ENCODE measurements at places on chromosomes 3 and 15. TPM values are rescaled to one million over a fixed set of nuclear protein-coding genes. Genes with fewer than 3 reads are reported as not detected.

SHISA5 gene
- 43.4 TPM for total RNA-seq

C3orf20 gene
- 0.37 TPM for total RNA-seq

LYZL4 gene
- total RNA-seq: not detected

FBN1 gene
- total RNA-seq: 384 TPM

LDHAL6B gene
- not detected for total RNA-seq

DGKG gene
- 13.4 TPM for total RNA-seq

DNASE1L3 gene
- not detected for total RNA-seq

IMPG2 gene
- total RNA-seq: 2.3 TPM

PRC1 gene
- total RNA-seq: 25.8 TPM

STAB1 gene
- total RNA-seq: 295 TPM

FANCD2OS gene
- total RNA-seq: not detected

CAMP gene
- 0.92 TPM for total RNA-seq

DNA sequence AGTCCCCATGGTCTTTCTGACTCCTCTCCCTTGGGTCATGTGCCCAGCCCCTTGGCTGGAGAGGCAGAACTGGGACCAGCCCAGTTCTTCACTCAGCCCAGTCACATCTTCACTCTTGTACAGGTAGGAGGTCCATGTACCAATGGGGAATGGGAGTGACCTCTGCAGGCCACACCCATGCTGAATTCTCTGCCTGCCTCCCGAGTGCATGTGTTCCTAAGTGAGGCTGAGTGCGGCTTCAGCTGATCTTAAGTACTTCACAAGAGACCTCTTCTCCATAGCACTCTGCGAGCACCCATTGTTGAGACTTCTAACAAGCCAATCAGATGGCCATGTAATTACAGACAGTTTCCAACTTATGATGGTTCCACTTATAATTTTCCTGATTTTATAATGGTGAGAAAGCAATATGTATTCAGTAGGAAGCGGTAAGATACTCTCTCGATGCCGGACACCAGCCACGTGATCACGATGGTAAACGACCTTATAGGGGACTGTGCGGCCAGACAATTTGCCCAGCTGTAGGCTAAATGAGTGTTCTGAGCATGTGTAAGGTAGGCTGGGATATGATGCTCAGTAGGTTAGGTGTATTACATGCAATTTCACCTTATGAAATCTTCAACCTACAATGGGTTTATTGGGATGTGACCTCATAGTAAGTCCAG, 112.1 kb downstream of the KLF13 start:
- DNase-seq: no peak

DNA sequence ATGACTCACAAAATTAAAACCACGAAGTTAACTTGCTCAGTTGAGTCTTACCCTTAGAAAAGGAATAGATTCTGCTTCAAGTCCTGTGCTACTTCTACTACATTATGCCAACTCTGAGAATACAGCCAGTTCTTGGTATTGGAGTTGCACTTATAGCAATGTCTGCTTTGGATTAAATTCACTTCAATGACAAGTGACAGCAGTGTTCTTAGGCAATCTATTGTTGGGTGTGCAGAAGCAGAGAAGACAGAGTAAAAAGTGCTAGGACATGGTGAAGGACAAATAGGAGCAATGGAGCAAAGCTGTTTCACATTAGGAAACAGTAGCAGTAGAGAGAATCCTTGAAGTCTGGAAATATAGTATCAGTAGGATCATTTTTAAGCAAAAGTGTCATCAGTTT, 713.1 kb downstream of the SI start:
- no peak for DNase-seq

DNA sequence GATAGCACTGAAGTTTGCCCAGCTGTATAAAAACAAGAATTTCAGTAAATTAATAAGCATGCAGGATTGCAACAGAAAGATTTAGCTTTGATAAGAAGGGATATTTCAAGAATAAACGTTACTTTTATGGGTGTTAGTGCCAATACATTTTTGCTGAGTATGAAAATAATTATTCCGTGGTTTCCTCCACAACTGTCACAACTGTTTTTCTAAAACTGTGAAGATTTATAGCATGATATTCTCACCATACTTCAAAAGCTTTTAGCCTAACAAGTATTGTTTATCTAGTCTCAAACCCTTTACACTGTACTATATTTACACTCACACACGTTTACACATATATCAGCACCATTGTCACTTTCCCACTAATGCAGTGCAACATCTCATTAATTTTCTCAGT, 200.5 kb downstream of the TPRG1 start:
- DNase-seq: no peak

- DNase-seq: no peak
These were observed 82.8 kb downstream of the SEC22A start for GRCh38 chr3:123284399-123285010.

DNA sequence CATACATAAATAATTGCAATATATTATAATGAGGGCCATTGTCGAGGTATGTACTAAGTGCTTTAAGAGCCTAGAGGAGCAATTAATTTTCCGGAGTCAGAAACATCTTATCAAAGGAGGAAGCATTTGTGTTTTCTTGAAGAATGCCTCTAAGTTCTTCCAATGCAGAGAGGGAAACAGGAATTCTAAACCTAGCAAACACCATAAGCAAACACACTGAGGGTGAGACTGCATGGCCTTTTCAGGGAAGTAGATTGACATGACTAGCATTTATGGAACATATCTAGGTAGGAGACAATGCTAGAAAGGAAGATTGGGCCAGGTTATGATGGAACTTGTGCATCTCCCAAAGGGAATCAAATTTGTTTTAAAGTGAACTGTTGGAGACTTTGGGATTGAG, 7.2 kb upstream of the PLCL2 start:
- DNase-seq: no peak

DNA sequence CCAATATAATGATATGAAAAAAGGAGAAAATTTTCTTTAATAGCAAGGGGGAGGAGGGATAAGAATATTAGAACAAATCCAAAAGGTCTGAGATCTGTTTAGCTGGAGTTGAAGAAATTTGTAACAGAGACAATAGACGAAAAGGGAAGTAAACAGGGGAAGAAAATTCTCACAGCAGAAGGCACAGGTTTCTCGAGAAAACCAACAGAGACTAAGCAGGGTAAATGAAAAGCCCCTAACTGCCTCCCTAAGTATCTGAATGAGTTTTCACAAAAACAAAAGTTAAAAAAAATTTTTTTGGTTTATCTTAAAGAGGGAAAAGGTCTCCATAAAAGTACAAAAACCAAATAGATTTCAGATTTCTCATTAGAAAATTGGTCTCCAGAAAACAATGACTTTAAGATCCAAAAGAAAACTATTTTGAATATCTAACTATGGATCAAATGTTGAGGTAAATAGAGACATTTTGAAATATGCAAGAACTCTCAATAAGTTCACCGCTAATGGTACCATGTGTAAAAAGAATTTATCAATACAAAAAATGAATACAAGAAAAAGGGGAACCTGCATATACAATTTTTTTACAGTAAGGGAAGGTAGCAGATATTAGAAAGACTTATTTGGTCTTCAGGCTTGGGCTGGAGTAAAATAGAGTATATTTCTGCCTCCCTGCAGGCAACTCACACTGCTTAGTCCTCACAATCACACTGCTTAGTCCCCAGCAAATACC, 23.9 kb upstream of the NEK10 start:
- no peak for DNase-seq

DNA sequence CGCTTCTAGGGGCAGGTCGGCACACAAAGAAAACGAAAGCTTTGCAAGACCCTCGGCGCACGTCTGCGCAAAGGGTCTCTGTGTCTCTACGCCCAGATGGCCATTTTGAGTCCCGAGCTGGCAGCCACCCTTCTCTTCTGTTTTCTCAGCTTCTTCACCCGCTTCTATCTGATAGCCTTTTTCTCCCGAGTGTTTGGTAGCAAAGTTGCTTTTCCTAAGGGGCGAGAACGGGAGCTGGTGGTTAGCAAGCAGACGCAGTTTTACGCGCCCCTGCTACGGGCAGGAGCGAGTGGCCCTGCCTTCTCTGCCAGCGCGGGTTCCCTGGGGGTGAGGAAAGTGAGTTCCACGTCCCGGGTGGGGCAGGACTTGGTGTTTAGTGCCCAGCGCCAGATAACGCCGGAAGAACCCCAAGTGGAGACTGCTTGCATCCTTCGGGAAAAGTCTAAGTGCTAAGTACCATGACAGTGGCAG, 2.9 kb upstream of the MKRN2 start:
- peak; percentile 62 for DNase-seq

- DNase-seq: peak; percentile 92
These were observed 70.5 kb upstream of the ATP10A start for GRCh38 chr15:25933456-25934158.

DNA sequence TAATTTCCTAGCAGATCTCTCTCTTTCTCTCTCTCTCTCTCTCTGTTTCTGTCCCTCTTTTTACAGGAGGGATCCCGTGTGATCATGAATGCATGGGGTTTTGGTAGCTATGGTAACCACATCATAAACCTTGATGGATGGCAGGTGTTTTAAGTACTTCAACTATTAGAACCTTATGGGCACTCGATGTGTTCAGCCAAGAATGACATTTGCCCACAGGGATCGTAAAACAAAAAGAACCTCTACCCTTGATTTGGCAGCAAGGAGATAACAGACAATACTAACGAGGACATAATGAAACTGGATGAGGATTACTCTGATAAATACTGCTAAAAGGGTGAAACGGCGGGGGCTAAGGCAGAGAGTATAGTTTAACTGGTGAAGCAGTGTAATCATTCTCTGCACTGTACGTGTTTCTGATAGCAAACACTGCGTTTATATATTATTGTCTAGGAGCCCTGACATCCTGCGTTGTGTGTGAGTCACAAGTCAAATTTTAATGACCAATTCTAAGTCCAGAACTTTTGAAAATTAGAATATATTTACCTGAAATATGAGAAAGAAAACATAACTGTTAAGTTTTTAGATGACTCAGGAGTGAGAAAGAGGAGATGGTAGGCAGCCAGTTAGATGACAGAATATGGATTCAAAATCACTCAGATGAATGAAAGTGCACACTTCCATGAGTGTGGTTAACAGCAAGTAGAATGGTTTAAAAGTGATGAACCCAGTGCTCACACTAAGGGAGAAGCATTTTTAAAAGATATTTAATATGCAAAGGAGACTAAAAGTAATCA, 80.3 kb downstream of the OTOL1 start:
- no peak for DNase-seq

DNA sequence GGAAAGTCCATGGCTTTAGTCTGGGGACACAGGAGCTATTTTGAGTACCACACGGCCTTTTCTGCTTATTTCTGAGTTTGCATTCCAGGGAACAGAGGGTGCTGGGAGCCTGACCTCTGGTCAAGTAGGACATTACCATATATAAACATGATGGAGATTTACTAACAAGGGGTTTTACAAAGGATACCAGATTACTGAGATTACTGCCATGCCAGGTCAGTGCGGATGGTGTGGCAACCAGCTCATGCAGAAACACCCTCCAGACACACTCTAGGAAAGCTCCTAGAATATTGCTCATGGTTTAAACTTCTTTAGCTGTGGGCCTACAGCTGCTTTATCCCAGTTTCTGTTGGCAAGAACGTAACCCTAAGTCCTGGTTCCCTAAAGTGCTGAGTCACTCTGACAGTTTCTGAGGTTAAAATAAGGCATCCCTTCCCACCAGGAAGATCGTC, 54.3 kb upstream of the AGTR1 start:
- DNase-seq: no peak

DNA sequence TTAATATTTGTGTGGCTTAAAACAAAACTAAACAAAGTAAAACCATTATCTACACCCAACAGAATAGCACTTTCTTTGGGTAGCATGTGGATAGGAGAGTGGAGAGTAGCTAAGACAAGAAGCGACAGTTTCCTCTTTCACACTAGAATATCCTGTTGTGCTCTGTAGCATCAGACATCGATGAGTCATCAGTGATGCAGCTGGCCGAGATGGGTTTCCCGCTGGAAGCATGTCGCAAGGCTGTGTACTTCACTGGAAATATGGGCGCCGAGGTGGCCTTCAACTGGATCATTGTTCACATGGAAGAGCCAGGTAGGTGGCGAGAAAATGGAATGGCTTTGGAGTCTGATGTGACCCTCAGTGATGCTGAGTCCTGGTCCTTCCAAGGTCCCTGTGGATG, 108.1 kb downstream of the USP13 start:
- no peak for DNase-seq

GRCh38 chr3:120098710-120099109, 4.5 kb upstream of the GSK3B start:
- DNase-seq: peak; percentile 30

GRCh38 chr3:65262548-65262947, 574.7 kb upstream of the ADAMTS9 start:
- no peak for DNase-seq

GRCh38 chr3:49712166-49712565, 7.3 kb downstream of the AMIGO3 start:
- DNase-seq: no peak

DNA sequence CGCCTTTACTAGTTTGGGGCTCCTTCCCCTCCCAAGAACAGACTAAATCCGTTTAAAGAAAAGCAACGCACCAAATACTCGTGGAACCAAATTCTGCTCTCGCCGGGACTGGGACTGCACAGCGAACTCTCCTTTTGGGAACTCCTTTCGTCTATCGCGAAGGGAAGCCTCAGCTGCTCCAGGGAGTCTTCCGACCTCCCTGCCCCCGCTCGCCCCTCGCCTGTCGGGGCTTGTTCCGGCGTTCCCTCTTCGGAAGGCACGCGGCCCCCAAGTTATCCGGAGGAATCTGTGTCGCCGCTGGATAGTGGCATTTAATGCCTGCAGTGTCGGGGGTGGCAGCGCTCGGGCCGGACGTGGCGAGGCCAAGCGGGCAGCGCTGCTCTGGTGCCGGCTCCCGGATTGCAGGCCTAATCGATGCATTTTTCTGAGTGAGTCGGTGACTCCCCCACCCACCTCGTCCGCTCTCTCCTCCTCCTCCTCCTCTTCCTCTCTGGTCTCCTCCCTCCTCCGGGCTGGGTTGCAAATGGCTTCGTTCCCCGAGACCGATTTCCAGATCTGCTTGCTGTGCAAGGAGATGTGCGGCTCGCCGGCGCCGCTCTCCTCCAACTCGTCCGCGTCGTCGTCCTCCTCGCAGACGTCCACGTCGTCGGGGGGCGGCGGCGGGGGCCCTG, at the start of gene TRIM71:
TRIM71 (plus strand) TSS at position 440 of the 671 bp plus-strand sequence; CDS start at position 524, 84 bp downstream.
- no peak for DNase-seq

DNA sequence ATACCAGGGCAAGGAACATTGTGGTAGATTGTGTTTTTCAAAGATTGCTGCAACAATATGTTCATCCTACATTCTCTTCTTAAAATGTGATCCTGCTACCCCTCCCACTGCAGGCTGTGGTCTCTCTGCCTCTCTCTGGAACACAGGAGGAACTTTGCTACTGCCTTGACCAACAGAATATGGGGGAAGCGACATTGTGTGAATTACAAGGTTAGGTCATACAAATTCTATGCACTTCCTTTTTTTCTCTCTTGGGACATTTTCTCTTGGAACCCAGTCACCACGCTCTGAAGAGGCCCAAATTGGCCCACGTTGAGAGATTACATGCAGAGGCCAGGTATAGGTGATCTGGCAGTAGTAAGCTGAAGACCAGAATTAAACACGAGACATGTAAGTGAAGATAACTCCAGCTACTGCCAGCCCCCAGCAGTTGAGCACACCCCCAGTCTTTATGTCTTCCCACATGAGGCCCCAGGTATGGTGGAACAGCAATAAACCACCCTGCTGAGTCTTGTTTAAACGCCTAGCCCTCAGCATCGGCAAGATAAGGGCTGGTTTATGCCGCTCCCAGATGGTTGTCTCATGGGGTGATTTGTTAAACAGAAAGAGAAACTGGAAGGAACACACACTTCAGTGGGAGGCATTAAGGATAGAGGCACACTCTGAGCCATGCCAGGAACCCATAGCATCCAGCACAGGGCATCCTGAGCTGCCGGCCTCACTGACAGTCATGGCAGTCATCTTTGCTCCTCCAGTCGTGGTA, 59.9 kb downstream of the FAM43A start:
- no peak for DNase-seq
